ENCODE measurements at places on chromosomes 5 and 9. TPM values are rescaled to one million over a fixed set of nuclear protein-coding genes. Genes with fewer than 3 reads are reported as not detected.
A peak's percentile ranks its signal among the peaks of the same experiment; 100 is the strongest.

DNA sequence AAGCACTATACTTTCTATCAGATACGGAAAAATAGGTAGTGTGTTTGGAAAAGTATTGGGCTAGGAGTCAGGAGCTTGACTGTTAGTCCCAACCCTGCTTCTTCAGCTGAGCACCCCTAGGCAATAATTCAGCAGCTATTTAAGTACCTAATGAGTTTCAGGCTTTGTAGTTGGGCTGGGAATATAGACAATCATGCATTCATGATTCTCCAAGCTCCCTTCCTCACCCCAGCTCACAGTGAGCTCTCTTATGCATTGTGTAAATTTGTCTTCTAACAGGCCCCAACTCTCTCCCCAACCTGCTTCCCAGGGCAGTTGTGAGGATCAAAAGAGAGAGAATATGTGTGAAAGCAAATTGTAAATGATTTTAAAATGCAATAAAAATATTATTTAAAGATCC, 201.2 kb downstream of the MSX2 start:
- no peak for DNase-seq
- H3K36me3 ChIP-seq, result no peaks in the 10 kb centered on the region
- H3K4me1 ChIP-seq, result no peaks in the 10 kb centered on the region
- no peak overlapping the region for H3K4me3 ChIP-seq
- no peaks in the 10 kb centered on the region for H3K27me3 ChIP-seq

SLC25A48 gene
- total RNA-seq, result 2.6 TPM

MLANA gene
- not detected for total RNA-seq

GRCh38 chr5:176742246-176743105, 67.9 kb upstream of the UNC5A start:
- peaks cover 96% of the 10 kb centered on the region for H3K27me3 ChIP-seq
- no peak overlapping the region for H3K4me3 ChIP-seq
- peaks cover 5% of the 10 kb centered on the region for H3K4me1 ChIP-seq
- H3K36me3 ChIP-seq, result no peaks in the 10 kb centered on the region

DNA sequence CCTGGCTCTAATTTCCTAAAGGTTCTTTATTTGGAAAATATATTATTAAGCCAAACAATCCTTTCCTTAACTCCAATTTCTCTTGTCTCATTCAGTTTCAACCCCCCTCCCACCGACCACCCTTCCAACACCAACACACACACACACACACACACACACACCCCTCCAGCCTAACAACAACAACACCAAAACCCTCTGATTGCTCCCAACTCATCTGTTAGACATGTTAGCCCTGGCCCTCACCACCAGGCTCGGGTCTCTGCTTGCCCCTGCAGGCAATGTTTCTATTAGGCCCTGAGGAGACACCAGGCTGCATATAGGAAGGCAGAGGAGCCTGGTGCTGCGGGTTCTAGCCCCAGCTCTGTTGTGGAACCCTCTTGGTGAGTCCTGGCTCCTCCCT, 18.4 kb upstream of the TRAF1 start:
- peaks cover 6% of the 10 kb centered on the region for H3K4me1 ChIP-seq
- H3K4me3 ChIP-seq, result no peak overlapping the region
- H3K27ac ChIP-seq, result no peak overlapping the region
- DNase-seq, result no peak
- H3K36me3 ChIP-seq, result no peaks in the 10 kb centered on the region
- no peaks in the 10 kb centered on the region for H3K27me3 ChIP-seq

S100Z gene
- total RNA-seq, result 0.80 TPM

GRCh38 chr9:108755979-108756378, 99.8 kb downstream of the ACTL7B start:
- DNase-seq, result no peak
- no peaks in the 10 kb centered on the region for H3K36me3 ChIP-seq
- no peaks in the 10 kb centered on the region for H3K27me3 ChIP-seq

DNA sequence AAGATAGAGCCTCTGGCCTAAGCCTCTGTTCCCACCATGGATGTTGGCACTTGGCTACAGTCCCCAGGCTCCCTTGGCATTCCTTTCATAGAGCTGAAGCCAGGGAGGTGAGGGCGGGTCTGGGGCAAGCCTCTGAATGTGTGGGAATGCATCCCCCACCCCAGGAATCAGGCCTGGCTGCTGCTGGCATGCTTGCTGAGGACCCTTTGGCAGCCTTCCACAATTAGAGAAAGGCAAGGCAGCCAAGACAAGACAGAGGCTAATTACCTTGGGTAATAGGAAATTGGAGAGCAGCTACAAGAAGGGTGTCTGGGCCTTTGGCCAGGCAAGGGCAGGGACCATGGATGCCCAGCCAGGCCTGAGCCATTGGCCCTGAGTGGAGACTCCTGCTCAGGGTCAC, 204.4 kb upstream of the TRIM32 start:
- peaks cover 6% of the 10 kb centered on the region for H3K4me1 ChIP-seq
- H3K4me3 ChIP-seq, result no peak overlapping the region
- DNase-seq, result no peak

- H3K36me3 ChIP-seq, result no peaks in the 10 kb centered on the region
- H3K27ac ChIP-seq, result peak overlapping the region; percentile 26
- H3K4me1 ChIP-seq, result peaks cover 32% of the 10 kb centered on the region
- peaks cover 30% of the 10 kb centered on the region for H3K27me3 ChIP-seq
- peak overlapping the region; percentile 31 for H3K4me3 ChIP-seq
Measured at GRCh38 chr5:139711067-139711905, 63.1 kb downstream of the CXXC5 start.

DNA sequence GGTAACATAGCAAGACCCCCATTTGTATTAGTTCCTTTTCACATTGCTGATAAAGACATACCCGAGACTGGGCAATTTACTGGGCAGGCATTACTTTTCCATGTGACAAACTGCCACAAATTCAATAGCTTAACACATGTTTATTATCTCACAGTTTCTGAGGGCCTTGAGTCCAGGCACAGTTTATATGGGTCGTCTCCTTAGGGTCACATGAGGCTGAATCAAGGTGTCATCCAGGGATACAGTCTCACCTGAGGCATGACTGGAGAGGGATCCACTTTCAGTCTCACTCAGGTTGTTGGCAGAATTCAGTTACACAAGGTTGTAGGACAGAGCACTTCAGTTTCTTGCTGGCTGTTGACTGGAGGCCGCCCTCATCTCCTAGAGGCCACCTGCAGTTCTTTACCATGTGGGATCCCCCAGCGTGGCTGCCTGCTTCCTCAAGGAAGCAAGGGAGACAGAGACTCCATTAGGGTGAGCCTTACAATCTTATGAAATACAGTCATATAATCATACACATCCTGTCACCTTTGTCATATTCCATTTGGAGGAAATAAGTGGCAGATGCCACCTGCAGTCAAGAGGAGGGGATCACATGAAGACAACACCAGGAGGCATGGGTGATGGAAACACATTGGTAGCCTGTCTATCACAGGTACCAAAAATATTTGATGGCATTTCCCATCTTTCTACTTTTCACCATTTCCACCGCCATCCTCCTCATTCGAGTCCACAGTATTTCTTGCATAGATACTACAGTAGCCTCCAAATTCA, 15.1 kb upstream of the ERAP1 start:
- no peak for DNase-seq
- H3K27ac ChIP-seq, result no peak overlapping the region
- H3K27me3 ChIP-seq, result no peaks in the 10 kb centered on the region
- H3K4me3 ChIP-seq, result no peak overlapping the region
- no peaks in the 10 kb centered on the region for H3K36me3 ChIP-seq

GRCh38 chr5:997711-998110, 10.9 kb upstream of the NKD2 start:
- H3K4me1 ChIP-seq, result no peaks in the 10 kb centered on the region
- H3K36me3 ChIP-seq, result no peaks in the 10 kb centered on the region
- no peak overlapping the region for H3K4me3 ChIP-seq
- H3K27ac ChIP-seq, result peak overlapping the region; percentile 56
- H3K27me3 ChIP-seq, result no peaks in the 10 kb centered on the region

GRCh38 chr5:133314086-133314485, 262.3 kb downstream of the HSPA4 start:
- no peaks in the 10 kb centered on the region for H3K4me1 ChIP-seq
- DNase-seq, result no peak
- H3K27me3 ChIP-seq, result no peaks in the 10 kb centered on the region
- no peak overlapping the region for H3K27ac ChIP-seq
- no peak overlapping the region for H3K4me3 ChIP-seq

DNA sequence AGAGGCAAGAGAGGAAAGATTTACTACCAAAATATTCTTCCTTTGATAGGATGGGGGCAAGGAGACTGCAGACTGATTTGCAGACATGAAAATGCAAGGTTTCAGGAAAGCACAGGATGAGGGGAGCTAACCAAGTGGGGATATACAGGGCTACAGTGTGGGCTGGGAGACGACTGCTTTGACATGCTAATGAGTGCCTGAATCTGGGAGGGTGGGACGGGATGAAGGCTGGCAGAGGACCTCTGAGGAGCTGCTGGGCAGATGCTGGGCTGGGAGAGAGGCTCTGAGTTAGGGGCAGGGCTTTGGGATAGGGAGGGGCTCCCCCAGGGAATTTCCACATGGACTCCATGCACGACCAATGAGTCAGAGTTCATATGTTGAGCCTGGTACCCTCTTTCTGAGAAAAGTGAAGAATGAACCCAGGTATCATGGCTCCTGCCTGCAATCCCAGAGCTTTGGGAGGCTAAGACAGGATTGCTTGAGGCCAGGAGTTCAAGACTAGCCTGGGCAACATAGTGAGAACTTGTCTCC, 4.9 kb upstream of the CPLX2 start:
- no peak overlapping the region for H3K4me3 ChIP-seq
- H3K36me3 ChIP-seq, result no peaks in the 10 kb centered on the region
- no peak overlapping the region for H3K27ac ChIP-seq
- H3K27me3 ChIP-seq, result peaks cover 28% of the 10 kb centered on the region

DNA sequence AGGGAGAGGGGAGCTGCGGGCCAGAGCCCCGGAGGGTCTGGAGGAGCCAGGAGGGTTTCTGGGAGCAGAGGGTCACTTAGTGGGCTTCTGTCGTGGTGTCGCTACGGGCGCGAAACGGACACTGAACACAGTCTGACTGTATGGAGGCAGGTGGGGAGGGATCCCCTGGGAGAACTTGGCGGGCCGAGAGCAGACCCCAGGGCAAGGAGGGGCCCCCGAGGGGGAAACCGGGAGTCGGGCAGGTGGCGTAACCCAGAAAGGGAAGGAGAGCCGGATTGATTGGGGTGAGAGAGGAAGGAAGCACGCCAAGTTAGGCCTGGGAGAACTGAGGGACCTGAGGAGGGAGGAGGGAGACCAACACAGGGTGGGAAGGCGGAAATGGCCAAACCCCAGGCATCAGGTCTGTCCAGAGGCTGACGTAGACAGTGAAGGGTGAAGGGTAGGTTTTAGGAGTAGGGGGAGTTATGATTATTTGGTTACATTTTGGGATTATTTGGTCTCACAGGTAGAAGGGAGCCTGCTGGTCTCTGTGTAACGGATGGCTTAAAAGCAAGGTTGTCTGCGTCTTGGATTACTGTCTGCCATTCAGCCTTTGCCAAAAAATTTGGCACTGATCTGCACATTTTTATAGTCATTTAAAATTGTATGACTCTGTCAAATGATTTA, 3.3 kb upstream of the MSMP start:
- H3K27ac ChIP-seq, result peak overlapping the region; percentile 97
- H3K36me3 ChIP-seq, result peaks cover 14% of the 10 kb centered on the region
- H3K4me1 ChIP-seq, result peaks cover 42% of the 10 kb centered on the region
- peak; percentile 66 for DNase-seq

GRCh38 chr9:100111235-100111634, 12.2 kb downstream of the INVS start:
- peak overlapping the region; percentile 5 for H3K27ac ChIP-seq
- no peak overlapping the region for H3K4me3 ChIP-seq
- peaks cover 5% of the 10 kb centered on the region for H3K36me3 ChIP-seq
- H3K27me3 ChIP-seq, result no peaks in the 10 kb centered on the region
- DNase-seq, result peak; percentile 59
- H3K4me1 ChIP-seq, result no peaks in the 10 kb centered on the region

DNA sequence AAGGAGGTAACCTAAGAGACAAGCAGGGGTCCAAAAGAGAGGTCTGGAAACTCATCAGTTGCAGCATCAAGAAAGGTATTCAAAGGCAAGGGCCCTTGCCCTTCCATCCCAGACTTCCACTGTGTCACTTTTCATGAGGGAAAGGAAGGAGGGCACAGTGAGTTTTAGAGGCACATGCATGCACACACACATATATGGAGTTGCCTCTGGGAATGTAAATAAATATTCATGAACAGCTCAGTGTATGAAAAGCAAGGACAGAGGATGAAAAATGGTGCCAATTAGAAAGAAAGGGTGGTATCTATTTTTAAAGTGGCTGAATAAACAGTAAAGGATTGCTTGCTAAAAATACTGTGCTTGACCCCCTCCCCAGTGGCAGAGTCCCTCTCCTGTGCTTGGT, 105.3 kb upstream of the LRRTM2 start:
- H3K27me3 ChIP-seq, result no peaks in the 10 kb centered on the region
- H3K27ac ChIP-seq, result no peak overlapping the region
- no peak overlapping the region for H3K4me3 ChIP-seq
- no peaks in the 10 kb centered on the region for H3K36me3 ChIP-seq
- H3K4me1 ChIP-seq, result no peaks in the 10 kb centered on the region

- H3K36me3 ChIP-seq, result no peaks in the 10 kb centered on the region
- peaks cover 10% of the 10 kb centered on the region for H3K4me1 ChIP-seq
- no peak overlapping the region for H3K4me3 ChIP-seq
- peak overlapping the region; percentile 45 for H3K27ac ChIP-seq
- H3K27me3 ChIP-seq, result no peaks in the 10 kb centered on the region
Measured at GRCh38 chr9:91783876-91784672, 166.0 kb downstream of the ROR2 start.

GRCh38 chr5:81859624-81860023, 108.7 kb upstream of the SSBP2 start:
- H3K4me3 ChIP-seq, result no peak overlapping the region
- no peak for DNase-seq
- no peaks in the 10 kb centered on the region for H3K36me3 ChIP-seq

DNA sequence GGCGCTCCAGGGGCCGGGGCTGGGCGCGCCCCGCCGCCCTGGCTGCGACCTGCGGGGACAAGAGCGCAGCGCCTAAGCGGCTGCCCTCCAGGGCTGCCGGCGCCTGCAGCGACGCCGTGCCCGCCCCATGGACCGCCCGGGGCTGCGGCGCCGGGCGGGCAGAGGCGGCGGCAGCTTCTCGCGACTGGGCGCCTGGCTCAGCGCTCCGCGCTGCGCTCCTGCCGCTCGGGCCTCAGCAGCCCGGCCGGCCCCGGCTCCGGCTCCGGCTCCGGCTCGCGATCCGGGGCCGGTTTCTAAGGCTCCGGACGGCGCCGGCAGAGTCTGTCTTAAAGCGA, at the start of gene PITX1:
TSS of gene PITX1 (minus strand) at position 328 of the 335 bp plus-strand sequence. CDS start 347 bp downstream, outside the sequence.
- no peaks in the 10 kb centered on the region for H3K36me3 ChIP-seq
- H3K27ac ChIP-seq, result peak within 1 kb of the TSS; percentile 85
- H3K4me1 ChIP-seq, result peaks cover 38% of the 10 kb centered on the region
- no peak for DNase-seq

GRCh38 chr9:109812818-109813281, 32.9 kb downstream of the PALM2AKAP2 start:
- no peaks in the 10 kb centered on the region for H3K4me1 ChIP-seq
- no peaks in the 10 kb centered on the region for H3K27me3 ChIP-seq
- H3K27ac ChIP-seq, result no peak overlapping the region
- H3K4me3 ChIP-seq, result no peak overlapping the region
- no peaks in the 10 kb centered on the region for H3K36me3 ChIP-seq

- no peaks in the 10 kb centered on the region for H3K27me3 ChIP-seq
- no peak for DNase-seq
- no peak overlapping the region for H3K4me3 ChIP-seq
Measured at GRCh38 chr5:104739503-104739902, 1176.9 kb upstream of the NUDT12 start.

Measured in transverse colon (tissue), 4 donors.